ENCODE measurements at places on chromosomes 13 and 19.

- DNase-seq = no peak
Measured at GRCh38 chr19:43541920-43542650, 9.1 kb downstream of the ZNF575 start.

- no peak for DNase-seq
Measured at GRCh38 chr13:66367356-66367755, 862.8 kb downstream of the PCDH9 start.

- DNase-seq = no peak
Measured at GRCh38 chr19:45161738-45162607, 1.2 kb upstream of the NKPD1 start.

DNA sequence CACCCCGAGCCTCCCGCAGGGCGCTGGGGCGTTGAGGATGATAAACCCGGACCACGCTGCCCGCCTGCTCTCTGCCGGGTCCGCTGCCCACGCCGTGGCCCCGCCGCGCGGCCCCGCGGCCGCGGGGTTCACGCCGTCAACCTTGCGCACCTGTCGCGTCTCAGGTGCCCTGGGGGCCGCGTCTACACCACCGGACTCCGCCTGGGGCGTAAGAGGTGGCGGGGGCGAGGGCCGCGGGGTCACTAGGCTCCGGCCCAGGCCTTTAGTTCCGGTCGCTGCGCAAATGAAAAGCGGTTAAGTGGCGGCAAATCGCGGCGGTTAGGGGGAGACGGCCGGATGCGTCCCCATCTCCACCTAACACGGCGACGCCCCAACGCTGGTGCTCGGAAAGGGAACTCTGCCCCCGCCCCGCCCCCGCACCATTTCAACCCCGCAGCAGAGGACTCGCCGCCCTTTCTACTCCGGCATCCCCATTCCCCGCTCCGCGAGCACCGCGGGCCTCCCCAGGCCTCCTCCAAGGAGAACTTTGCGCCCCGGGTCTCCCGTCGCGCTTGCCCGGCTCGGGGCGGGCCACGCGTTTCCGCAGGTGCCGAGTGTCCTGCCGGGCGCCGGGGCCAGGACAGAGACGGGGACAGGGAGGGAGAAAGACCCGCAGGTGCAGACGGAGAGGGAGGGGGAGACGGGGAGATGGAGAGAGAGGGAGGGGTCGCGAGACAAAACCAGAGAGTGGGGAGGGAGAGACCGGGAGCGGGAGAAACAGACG, 4.3 kb downstream of the ONECUT3 start:
- DNase-seq = no peak

GRCh38 chr13:50348371-50348770, 333.1 kb downstream of the KCNRG start:
- DNase-seq = no peak

DNA sequence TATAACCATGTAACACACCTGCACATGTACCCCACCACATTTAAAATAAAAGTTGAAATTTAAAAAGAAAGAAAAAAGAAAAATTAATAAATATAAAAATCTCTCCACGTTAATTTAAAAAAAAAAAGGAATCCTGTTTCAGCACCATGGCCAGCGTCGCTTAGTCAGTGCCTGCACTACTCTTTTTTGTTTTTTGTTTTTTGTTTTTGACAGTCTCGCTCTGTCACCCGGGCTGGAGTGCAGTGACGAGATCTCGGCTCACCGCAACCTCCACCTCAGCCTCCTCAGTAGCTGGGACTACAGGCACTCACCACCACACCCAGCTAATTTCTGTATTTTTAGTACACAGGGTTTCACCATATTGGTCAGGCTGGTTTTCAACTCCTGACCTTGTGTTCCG, 835.9 kb downstream of the UQCRFS1 start:
- no peak for DNase-seq

- DNase-seq = peak; percentile 94
Measured at GRCh38 chr19:40365613-40366401, 17.3 kb downstream of the PLD3 start.

DNA sequence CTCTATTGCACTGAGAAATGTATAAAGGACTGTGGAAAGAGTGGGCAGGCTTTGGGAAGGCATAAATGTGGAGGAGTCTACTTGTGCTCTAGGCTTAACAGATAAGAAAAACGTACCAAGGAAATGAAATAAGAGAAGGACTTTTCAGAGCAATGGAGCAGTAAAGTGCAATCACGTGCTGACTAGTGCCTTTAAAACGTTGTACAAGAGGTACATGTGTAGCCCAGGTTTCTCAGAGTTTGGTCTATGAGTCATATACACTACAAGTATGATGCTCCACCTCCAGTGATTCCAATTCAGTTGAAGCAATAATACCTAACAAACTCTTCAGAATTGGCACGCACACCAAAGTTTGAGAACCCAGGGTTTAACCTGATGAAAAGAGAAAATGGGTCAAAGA, 13.4 kb upstream of the FNDC3A start:
- no peak for DNase-seq

DNA sequence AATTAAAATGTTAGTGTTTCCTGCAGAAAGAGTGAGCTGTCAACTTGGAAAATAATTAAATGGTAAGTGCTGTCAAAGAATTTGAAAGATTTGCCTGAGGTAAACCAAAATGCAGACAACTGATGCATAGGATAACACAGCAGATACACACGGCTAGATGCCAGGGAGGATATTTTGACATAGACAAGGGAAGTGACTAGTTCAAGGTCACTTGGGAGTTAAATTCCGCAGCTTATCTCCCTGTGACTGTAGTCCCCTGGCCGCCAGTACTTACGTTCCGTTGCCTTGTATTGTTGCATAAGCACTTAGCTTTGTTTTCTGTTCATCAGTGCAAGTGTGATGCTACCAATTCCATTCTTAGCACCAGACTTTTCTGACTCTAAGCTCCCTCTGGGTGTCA, 247.3 kb upstream of the MAB21L1 start:
- no peak for DNase-seq
